ENCODE measurements at places on chromosomes 12 and 14.

GRCh38 chr12:8603856-8604255, 8.8 kb downstream of the AICDA start:
- no peak for DNase-seq

- DNase-seq = no peak
Observed at GRCh38 chr12:3600951-3601350, 109.9 kb downstream of the PRMT8 start.

DNA sequence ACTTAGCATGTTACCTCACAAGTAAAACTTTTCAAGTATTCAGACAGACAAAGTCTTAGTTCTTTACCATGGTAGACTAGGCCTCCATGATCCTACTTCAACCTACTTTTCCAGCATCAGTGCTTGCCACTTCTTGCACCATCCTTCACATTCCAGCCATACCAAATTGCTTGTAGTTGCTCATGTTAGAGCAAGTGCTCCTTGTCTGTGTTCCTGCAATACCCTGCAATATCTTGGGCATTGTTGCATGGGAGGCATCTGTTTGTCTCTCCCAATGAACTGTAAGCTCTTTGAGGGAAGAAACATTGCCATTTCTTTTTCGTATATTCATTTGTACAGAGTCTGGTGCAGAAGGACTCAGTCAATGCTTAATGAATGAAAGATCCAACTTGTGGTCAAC, 78.0 kb downstream of the SRGAP1 start:
- no peak for DNase-seq

DNA sequence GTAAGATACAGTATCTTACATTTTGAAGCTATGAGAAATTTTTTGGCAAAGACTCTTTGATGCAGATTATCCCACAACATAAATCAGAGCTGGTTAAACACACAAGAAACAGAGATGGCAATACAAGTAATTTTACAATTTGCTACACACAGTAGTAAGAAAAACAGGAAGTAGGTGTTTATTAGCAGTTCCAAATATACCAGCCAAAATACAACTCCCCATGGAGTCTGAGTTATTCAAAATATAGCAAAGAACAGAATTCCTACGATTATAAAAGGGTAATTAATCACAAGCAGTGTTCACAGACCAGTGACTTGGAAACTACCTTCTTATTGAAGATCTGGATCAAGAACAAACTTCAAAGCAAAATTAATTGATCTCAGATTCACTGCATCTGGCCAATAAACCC, 83.9 kb downstream of the BMP4 start:
- DNase-seq = no peak

DNA sequence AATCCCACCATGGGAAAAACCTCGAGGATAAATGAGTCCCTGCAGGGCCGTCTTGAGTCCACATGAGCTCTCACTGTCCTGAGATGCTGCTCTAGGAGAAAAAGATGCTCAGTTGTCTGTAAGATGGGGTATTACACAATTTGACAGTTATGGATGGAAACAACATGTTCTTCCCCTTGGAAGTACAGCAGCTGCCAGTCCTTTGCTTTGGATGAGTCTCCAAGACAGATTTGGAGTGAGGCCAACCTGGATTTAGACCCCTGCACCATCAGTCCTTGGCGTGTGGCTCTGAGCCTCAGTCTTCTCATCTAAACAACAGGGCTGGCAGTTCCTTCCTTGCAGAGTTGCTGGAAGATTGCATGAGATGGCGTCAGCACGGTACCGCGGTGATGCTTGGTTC, 309.1 kb upstream of the FKBP4 start:
- no peak for DNase-seq

- DNase-seq = no peak
Observed at GRCh38 chr14:87233806-87234384, 759.1 kb downstream of the GALC start.

Data from activated naive CD4-positive, alpha-beta T cell treated with anti-CD3 and anti-CD28 coated beads, Interleukin-2, amount 50 U/mL, for 16 hours (primary cell).